ENCODE measurements at places on chromosomes 5 and 9.

- no peak for DNase-seq
These were observed 92.9 kb upstream of the TNPO1 start for GRCh38 chr5:72723581-72723980.

- DNase-seq: no peak
These were observed 694.5 kb upstream of the CDH6 start for GRCh38 chr5:30498972-30499371.

DNA sequence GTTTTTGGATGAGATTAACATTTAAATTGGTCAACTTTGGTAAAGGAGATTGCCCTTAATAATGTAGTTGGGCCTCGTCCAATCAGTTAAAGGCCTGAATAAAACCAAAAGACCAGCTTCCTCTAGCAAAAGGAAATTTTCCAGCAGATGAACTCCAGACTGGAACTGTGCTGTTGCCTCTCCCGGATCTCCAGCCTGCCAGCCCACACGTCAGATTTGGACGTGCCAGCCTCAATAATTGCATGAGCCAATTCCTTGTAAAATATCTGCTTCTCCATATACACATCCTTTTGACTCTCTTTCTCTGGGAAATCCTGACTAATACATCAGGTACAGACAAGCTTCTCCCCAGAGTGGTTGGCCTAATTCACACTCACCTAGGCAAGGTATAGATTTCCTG lies 175.8 kb upstream of the ADCY2 start:
- no peak for DNase-seq

- no peak for DNase-seq
These were observed 203.9 kb downstream of the FBN2 start for GRCh38 chr5:128334010-128334716.

GRCh38 chr9:106286249-106286648 lies 576.7 kb upstream of the ZNF462 start:
- peak; percentile 66 for DNase-seq

- DNase-seq: no peak
These were observed 135.0 kb upstream of the SNX2 start for GRCh38 chr5:122639864-122640263.

DNA sequence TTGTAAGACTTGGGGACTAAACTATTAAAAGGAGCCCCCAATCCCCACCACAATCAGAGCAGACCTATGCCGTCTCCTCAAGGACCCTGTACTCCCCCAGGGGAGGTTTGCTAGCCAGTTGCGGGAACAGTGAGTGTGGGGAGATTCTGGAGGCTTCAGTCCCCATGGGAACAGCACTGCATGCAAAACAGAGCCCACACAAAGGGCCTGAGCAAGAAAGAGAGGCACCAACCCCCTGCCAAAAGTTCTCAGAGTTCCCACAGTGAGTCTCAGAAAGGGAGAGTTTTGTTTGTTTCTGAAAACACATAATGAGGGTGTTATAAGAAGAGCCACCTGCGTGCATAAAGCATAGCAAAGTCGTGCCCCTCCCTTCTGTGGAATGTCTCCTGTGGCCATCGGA lies 56.6 kb downstream of the CFAP90 start:
- no peak for DNase-seq

GRCh38 chr5:34490506-34491250 lies 165.4 kb upstream of the RAI14 start:
- DNase-seq: peak; percentile 42

DNA sequence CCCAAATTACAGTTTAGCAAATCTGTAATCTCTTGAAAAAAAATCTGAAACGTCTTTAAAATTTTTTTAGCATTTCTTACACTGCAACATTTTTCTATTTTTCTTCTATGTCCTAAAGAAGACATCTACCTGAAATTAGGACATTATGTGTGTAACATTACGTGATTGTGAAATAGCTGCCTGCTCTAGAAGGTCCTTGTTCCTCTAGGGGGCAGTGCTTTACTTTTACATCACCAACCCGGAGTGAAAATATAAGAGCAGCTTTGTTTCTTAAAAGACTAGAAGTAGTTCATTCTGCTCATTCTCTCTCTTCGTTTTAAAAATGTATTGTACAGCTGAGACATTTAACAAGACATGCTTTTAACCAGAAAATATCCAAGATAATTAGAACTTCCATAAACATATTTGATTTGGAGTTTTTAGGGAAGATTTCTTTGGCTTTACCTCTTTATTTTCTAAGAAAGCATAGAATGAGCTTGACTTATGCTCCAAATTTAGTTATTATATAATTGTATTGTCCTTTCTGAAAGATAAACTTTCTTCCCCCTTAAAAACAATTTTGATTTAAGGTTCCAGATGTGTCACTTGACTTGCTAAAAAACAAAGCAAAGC lies 48.1 kb upstream of the RIOK2 start:
- DNase-seq: peak; percentile 52

DNA sequence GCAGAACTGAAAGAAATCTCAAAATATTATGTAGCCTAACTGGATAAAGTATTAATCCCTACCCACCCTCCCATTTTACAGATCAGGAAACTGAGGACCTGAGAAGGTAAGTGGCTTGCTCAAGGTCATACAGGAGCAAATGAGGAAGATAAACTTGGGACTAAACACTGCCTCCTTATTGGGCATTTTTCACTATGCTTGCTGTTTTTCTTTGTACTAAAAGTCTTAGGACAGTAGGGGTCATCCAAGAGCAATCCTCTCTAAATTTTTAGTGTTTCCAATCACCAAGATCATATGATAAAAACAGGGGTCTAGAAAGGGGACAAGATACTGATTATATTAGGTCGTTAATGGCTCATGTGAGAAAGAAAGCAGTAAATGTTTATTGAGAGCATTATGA lies 80.8 kb downstream of the RORB start:
- DNase-seq: peak; percentile 41

DNA sequence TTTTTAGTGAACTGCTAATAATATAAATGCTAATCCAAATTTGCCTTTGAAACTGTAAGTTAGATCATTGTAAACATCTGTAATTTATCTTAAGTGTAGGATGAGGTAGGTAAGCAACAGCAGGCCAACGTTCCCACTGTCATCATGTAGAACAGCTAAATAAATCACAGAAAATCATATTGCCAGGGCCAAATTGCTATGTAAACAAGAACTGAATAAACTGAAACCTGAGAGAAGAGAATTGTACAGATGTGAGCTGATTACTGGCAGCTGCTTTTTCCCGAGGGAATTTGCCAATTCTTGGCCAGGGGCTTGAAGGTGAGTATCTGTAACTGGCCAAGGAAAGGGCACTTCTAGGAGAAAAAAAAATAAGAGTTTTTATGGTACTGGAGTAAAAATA lies 97.6 kb downstream of the CDH10 start:
- DNase-seq: no peak
